ENCODE measurements at places on chromosomes 4 and X.

DNA sequence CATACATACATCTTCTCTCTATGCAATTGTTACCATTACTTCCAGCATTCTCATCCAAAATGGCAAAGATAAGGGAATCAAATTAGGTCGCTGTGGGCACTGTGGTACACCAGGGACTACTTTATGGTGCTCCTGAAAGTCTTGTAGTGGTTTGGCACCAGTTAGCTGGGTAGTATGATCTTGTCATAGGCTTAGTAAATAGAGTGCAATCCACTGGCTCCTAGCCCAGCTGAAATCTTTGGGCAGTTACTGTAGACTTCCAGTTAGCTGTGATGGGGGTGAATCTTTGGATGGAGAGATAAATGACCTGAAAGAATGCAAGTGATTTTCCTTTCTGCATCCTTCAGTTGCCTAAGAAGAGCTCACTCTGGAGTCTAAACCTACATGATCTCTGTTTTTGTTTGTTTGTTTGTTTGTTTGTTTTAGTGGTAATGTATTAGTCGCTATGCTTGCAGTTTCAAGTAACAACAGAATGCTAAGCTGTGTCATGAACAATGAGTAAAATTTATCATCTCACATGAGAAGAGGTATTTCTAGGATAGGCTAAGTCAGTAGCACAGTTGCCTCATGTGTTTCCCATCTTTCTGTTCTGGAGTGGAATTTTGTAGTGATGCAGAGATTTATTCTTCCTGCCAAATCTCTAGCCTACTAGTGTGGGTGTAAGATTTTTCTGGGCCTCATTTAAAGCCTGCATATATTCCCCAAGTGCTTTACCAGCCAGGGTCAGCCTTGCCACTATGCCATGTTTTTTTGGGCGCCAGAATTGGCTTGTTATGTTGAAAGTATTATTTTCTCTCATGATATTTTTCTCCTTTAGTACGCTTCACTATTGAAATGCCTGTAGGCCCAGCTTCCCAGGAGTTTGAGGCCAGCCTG, 24.2 kb downstream of the HERC3 start:
- DNase-seq = no peak

- no peak for DNase-seq
Observed at GRCh38 chr4:106401157-106401556, 32.6 kb upstream of the GIMD1 start.

DNA sequence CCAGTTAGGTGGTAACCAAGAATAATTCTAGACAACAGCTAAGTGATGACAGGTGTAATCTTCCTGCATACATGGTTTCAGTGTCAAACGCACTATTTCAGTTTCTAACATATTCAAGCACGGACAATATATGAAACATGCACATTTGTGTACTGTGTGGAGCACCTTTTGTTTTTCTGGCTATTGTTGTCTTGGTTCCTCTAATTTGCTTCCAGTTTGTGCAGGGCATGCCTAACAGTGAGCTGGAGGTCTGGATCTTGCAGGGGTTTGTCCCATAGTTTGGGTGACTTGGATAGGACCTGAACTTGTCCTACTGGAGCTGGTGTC, 70.5 kb upstream of the TBC1D9 start:
- no peak for DNase-seq

- DNase-seq = no peak
Observed at GRCh38 chr4:52551487-52551886, 107.6 kb downstream of the USP46 start.

DNA sequence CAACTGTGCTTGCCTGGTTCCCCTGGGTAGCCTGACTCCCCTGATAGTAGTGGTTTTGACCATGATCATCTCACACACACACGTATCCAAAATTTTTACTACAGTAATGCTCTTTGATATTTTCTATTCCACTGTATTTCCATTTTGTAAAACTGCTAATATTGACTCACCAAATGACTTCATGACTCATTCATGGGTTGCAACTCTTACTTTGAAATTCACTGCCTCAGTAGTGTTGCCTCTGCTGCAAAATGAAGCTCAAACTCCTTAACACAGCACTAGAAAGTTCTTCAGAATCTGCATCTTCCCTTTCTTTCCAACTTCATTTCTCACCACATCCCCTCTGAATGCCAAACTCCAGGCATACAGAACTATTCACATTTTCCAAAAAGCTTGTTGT, 20.3 kb downstream of the QRFPR start:
- DNase-seq = no peak

DNA sequence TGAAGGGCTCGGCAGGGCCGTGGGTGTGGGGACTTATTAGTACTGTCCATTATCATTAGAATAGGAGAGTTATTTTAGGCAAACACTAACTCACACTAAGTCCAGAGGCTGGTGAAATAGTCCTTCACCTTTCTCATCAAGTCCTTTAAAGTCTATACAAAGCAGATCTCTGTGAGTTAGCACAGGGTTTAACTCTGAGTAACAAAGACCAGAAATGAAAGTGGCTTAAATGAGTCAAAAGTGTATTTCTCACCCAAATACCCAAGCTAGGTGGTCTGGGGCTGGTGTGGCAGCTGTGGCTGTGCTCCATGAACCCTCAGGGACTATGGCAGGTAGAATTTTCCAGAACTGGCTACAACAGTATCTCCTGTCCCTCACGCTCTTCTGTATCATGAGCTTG, 263.2 kb downstream of the BCOR start:
- DNase-seq = no peak

DNA sequence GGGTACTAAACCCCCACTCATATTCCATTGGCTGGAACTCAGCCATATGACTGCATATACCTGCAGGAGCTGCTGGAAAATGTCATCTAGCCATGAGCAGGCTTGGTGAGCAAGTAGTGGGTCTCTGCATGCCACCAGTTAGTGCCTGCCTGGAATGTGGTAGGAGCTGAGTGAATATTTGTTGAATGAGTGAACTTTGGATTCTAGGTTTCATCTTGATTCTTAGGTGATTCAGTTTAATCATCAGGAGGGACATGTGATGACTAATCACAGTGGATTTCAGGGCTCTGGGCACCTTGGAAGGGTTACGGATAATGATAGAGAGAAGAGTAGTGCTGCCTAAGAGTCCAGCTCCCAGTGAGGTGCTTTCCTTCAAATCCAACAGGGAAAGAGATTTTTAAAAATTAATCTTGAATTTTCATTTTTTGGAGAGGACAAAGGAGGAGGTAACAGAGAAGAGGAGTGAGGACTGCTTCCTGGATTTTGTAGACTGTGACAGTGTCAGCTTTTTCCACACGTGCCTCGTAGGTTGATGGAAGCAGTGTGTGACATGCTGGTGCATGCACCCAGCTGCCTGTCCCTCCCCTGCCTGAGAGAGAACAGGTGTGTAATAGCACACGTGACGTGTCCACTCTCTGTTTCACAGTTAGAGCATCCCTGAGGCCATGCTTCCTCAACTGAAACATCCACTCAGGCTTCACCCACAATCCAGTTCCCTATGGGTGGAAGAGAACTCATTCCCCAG, 30.4 kb downstream of the NHS start:
- DNase-seq = no peak

- no peak for DNase-seq
Observed at GRCh38 chrX:69371159-69371558, 133.0 kb upstream of the NALF2 start.

DNA sequence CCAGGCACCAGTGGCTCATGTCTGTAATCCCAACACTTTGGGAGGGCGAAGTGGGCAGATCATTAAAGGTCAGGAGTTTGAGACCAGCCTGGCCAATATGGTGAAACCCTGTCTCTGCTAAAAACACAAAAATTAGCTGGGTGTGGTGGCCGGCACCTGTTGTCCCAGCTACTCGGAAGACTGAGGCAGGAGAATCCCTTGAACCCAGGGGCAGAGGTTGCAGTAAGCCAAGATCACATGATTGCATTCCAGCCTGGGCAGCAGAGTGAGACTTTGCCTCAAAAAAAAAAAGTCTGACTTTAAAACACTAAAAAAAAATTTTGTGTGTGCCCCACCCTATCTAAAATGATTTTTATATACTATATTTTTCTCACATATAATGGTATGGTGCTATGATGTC, 26.2 kb upstream of the TMEM192 start:
- DNase-seq = no peak

GRCh38 chr4:89712141-89712540, 124.8 kb downstream of the SNCA start:
- DNase-seq = no peak

GRCh38 chrX:37578045-37578444, 6.6 kb downstream of the LANCL3 start:
- no peak for DNase-seq

- DNase-seq = no peak
Observed at GRCh38 chr4:38062776-38063097, 102.5 kb downstream of the PTTG2 start.

GRCh38 chrX:121000589-121000988, 15.0 kb upstream of the CT47A1 start:
- DNase-seq = no peak

DNA sequence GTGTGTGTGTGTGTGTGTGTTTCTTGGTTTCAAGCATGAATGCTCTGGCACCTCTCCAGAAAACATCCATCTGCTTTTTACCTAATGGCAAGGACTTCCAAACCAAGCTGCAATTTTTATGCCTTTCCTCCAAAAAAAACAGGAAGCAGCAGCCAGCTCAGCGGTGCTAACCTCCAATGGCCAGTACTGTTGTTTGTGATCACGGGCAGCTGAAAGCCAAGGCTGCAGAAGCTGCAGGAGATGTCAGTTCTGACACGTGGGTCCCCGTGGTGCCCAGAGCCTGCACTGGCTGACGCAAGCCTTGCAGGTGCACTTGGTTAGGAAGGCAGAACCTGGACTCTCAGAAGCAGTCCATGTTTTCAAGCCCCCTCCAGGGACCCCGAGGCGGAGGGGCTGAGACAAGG, 313.6 kb upstream of the DDX53 start:
- no peak for DNase-seq

- no peak for DNase-seq
Observed at GRCh38 chr4:3318561-3319021, 25.8 kb downstream of the RGS12 start.

DNA sequence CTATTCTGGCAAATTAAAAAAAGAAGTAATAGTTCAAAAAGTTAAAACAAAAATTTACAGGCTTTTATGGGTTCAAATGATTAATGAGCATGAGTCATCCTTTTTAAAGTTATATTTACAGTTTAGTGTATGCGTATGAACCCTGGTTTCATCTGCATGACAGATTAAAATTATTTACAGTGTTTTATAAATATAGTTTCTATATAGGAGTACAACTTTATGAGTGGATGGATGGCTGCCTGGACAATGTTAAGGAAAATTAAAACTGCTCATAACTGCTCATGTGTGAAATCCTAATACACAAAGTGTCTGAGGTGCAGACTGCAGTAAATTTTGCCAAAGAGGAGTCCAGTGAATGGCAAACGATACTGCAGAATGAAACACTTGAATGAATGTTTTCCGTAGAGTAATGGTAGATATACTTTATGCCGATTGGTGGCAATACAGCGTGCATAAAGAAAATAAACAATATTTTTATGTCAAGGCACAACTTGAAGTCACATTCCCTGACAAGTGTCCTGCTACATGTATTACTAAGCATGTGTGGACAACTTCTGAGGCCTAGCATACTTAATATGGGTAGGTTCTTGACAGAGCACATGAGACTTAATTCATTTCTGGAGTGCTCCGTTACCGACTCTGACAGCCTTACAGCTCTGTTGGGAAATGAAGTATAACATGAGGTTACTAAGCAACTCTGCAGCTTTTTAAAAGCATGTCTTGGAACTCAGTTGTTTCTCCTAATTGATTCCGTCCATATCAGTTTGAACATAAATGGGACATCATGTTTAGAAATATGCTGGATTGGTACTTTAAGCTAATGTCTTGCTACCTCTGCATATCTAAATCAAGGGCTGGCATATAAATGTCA, 985.6 kb upstream of the PCDH7 start:
- no peak for DNase-seq

DNA sequence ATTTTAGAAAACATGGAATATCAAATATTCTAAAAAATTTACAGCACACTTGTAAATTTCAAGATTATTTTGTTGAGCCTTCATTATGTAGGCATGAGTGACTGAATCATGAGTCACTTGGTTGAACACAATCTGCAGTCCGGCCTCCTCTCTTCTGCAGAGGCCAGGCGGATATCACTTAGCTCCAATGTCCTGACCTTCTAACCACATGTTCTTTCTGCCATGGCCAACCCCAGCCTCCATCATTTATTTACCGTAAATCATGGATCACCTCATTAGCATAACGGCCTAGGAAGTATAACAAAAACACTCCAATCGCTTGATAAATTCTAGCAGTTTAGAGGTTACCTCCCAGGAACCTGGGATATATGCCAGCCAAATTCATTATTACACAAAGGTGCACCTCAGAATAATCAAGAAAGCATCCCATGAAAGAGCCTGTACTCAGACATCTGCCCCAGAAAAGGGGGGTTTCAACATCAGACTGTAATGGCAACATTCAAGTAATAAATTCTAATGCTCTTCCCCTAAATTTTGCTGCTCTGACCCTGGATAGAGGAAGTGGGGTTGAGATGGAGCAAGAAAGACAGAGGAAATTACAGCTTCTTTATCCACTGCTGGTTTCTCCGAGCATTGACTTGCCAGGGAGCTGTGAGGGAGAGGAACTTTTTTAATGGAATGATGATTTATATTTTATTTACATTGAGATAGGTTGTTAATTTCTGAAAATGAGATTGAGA, 2153.6 kb upstream of the AGA start:
- no peak for DNase-seq

- no peak for DNase-seq
Observed at GRCh38 chr4:111210595-111210994, 587.7 kb upstream of the PITX2 start.

GRCh38 chr4:174808836-174809235, 20.2 kb downstream of the GLRA3 start:
- DNase-seq = no peak

DNA sequence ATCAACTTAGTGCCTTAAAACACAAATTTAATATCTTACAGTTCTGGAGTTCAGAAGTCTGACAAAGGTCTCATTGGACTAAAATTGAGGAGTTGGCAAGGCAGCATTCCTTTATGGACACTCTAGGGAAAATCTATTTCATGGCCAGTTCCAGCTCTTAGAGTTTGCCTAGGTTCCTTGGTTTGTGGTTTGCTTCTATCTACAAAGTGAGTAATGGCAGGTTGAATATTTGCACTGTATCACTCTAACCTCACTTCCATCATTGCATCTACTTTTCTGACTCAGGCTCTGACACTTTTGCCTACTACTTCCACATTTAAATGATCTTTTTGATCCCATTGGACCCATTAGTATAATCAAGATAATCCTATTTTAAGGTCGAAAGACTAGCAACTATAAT, 64.7 kb upstream of the PCDH10 start:
- no peak for DNase-seq

GRCh38 chr4:145984563-145984962, 45.9 kb upstream of the ZNF827 start:
- no peak for DNase-seq

DNA sequence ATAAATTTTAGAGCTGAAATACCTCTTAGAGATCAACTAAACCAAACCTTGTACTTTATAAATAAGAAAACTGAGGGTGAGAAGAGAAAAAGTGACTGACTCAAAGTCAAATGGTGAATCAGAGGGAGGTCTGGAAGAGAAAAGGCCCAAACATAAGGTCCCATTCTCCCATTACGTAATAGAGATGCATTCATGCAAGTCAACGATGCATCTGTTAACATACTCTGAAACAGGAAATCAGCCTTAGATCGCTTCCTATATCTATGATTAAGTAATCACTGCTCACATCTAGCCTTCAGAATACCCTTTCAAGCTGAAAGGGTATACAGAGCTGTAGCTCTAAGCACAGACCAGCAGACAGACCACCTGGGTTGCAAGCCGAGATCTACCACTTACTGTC, 6.5 kb downstream of the RNF150 start:
- no peak for DNase-seq
